ENCODE measurements at places on chromosomes 7 and 10.

GRCh38 chr10:123645016-123645415, 21.1 kb upstream of the GPR26 start:
- DNase-seq, result no peak
- H3K27ac ChIP-seq, result no peak overlapping the region
- H3K4me1 ChIP-seq, result no peaks in the 10 kb centered on the region
- no peak overlapping the region for H3K4me3 ChIP-seq
- H3K27me3 ChIP-seq, result no peaks in the 10 kb centered on the region

DNA sequence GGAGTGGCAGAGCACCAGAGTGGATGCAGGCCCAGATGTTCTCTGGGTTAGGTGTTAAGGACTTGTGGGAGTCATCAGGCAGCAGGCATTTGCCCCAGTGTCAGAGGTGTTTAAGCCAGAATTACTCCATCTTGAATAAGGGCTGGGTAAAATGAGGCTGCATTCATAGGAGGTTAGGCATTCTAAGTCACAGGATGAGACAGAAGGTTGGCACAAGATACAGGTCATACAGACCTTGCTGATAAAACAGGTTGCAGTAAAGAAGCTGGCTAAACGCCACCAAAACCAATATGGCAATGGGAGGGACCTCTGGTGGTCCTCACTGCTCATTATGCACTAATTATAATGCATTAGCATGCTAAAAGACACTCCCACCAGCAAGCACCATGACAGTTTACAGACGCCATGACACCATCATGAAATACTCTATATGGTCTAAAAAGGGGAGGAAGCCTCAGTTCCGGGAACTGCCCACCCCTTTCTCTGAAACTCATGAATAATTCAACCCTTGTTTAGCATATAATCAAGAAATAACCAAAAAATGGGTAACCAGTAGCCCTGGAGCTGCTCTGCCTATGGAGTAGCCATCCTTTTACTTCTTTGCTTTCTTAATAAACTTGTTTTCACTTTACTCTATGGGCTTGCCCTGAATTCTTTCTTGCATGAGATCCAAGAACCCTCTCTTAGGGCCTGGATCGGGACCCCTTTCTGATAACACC, 882 bp upstream of the LRRC61 start:
- no peaks in the 10 kb centered on the region for H3K27me3 ChIP-seq
- H3K36me3 ChIP-seq, result peaks cover 33% of the 10 kb centered on the region
- H3K4me1 ChIP-seq, result peaks cover 39% of the 10 kb centered on the region
- H3K27ac ChIP-seq, result peak overlapping the region; percentile 99
- peak; percentile 80 for DNase-seq

GRCh38 chr7:131959106-131959812, 402.8 kb upstream of the PODXL start:
- DNase-seq, result no peak
- no peaks in the 10 kb centered on the region for H3K36me3 ChIP-seq
- no peak overlapping the region for H3K4me3 ChIP-seq
- peaks cover 3% of the 10 kb centered on the region for H3K27me3 ChIP-seq
- H3K27ac ChIP-seq, result no peak overlapping the region
- H3K4me1 ChIP-seq, result no peaks in the 10 kb centered on the region

DNA sequence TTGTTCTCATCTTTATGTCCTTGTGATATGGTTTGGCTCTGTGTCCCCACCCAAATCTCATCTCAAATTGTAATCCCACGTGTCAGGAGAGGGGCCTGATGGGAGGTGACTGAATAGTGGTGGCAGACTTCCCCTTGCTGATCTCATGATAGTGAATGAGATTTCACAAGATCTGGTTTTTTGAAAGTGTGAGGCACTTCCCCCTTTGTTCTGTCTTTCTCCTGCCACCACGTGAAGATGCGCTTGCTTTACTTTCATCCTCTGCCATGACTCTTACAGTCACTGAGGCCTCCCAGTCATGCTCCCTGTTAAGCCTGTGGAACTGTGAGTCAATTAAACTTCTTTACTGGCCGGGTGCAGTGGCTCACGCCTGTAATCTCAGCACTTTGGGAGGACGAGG, 161.0 kb downstream of the HERPUD2 start:
- no peaks in the 10 kb centered on the region for H3K36me3 ChIP-seq
- peaks cover 5% of the 10 kb centered on the region for H3K4me1 ChIP-seq
- no peak overlapping the region for H3K4me3 ChIP-seq
- no peak overlapping the region for H3K27ac ChIP-seq
- H3K27me3 ChIP-seq, result peaks cover 12% of the 10 kb centered on the region

- H3K27ac ChIP-seq, result peak within 1 kb of the TSS; percentile 86
- peak; percentile 89 for DNase-seq
- peaks cover 24% of the 10 kb centered on the region for H3K4me1 ChIP-seq
- peaks cover 17% of the 10 kb centered on the region for H3K27me3 ChIP-seq
Observed at GRCh38 chr7:149460493-149461277, at the start of gene ZNF777. Gene ZNF777, minus strand, starts transcription at chr7:149461062. Its CDS starts 5,040 bp downstream, at chr7:149456022.

GRCh38 chr7:154287356-154287755, 235.2 kb downstream of the DPP6 start:
- no peaks in the 10 kb centered on the region for H3K27me3 ChIP-seq
- no peaks in the 10 kb centered on the region for H3K36me3 ChIP-seq
- H3K27ac ChIP-seq, result no peak overlapping the region
- H3K4me3 ChIP-seq, result no peak overlapping the region

Measured in activated CD4-positive, alpha-beta T cell treated with anti-CD3 and anti-CD28 coated beads, Interleukin-2, amount 10 ng/mL, durations not matched to agents 7 days and 5 days (primary cell).